ENCODE measurements at places on chromosomes 11 and 22.
A peak's percentile ranks its signal among the peaks of the same experiment; 100 is the strongest.

DNA sequence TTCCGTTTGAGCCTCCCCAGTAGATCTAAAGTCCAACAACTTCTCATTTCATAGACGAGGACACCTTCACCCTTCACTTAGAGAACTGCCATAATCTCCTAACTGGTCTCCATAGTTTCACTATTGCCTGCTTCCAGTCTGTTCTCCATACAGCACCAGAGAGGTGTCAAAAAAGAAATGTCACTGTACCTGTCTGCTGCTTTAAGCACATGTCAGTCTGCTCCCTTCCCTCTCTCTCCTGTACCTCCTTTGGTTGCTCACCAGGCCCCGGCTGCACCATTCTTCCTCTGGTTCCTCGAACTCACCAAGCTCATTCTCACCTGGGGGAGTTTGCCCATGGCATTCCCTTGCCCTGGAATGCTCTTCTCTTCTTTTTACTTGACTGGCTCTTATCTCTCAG lies 75.8 kb downstream of the NAV2 start:
- ATAC-seq = no peak

DNA sequence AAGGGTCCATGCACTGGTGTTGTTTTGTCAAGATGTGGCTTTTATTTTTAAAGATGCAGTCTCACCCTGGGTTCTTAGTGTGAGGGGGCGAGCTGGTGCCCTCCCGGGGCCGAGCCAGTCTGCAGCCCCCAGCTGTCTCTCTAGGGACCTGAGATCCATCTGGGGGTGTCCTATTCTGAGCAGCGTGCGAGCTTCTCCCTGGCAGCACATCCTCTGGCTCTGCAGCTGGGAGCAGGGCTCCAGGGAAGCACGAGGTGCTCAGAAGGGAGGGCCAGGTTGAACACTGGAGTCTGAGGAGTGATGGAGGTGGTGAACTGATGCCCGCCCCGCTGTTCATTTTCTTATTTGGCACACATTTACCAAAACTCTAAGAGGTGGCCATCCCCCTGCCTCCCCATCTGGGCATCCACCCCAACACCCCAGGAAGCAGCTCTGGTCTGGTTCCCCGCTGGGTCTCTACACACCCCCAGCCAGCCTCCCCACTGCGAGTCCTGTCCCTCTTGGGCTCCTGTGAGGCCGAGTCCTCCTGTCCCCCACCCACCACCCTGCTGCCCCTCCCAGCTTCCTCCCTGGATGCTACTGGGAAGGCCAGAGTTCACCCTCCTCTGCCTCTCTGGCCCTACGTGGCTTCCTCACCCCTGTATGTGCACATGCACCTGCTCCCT lies 956.4 kb downstream of the BRD1 start:
- ATAC-seq = no peak

DNA sequence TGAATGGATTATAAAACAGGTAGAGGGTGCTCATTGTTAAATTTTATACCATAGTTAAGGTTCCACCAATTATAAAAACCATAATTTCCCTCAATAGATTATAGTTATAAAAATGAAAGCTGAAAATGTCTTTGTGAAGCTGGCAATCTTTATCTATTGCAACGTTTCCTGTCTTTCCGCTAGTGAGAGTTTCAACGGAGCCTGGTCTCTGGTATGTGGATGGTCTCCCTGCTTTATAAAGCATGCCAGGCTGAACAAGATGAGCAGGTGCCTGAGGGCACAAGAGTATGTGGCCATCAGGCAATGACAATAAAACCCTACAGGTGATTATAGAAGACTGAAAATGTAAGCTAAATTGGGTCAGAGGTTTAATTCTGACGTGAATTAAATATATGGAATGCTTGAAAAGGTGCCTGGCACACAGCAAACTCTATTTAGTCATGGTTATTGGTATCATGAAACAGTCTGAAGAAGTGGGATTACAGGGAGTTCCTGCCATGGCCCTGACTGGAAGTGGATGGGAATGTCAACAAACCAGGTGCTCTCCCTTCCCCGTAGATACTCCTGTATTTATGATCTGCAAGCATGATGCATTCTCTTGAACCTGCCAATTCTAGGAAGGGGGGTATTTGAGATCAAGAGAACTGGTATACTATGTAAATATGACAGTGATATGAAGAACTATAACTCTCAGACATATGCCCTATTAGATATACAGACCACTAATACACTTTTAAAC lies 115.7 kb downstream of the ENTHD1 start:
- no peak for ATAC-seq

DNA sequence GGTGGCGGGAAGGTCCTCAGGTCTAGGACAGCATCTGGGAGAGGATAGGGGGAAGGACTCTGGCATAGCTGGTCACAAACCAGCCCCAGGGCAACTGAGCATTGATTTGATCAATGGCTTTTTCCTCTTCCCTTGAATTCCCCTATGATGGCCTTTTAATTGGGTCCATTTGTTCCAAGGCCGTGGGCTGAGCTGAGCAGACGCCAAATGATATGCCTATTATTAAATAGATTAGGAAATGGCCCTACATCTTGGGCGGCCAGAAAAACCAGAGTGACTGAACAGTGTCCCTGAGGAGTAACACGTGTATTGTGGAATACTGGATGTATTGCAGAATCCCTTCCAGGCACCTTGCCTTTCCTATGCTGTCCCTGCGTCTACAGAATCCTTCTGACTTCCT lies 26.7 kb upstream of the P2RY6 start:
- no peak for ATAC-seq

GRCh38 chr11:86696004-86696403 lies 23.6 kb upstream of the ME3 start:
- no peak for ATAC-seq

DNA sequence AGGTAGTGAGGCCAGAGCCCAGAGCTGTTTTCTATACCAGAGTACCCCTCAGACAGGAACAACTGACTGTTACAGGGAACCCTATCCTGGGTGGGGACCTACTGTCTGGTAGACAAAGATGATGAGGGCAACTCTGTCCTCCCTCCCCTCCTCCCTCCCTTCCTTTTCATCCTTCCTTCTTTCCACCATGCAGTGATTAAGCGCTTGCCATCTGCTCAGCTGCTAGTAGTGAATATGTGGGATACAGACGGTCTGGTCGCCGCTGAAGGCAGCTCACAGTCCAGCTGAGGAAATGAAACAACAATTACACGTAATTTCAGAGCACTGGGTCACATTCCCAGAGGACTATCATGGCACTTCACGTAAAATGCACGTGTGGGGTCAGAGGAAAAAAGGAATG lies 597.1 kb downstream of the BUD13 start:
- ATAC-seq = peak; percentile 35

DNA sequence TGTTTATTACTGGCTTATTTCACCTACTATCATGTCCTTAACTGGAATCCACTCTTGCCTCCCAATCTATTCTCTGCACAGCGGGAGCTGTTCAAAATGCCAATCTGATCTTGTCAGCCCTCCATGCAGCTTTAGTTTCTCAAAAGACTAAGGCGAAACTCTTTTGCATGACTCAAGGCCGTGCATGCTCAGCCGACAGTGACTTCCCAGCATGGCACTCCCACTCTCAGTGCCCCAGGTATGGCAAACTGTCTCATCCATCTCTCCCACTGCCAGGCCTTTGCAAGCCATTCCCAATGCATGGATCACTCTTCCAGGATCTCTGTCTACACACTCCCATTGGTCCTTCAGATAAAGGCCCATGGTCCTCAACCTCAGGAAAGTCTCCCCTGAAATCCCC lies 245.9 kb downstream of the LARGE1 start:
- ATAC-seq = no peak

DNA sequence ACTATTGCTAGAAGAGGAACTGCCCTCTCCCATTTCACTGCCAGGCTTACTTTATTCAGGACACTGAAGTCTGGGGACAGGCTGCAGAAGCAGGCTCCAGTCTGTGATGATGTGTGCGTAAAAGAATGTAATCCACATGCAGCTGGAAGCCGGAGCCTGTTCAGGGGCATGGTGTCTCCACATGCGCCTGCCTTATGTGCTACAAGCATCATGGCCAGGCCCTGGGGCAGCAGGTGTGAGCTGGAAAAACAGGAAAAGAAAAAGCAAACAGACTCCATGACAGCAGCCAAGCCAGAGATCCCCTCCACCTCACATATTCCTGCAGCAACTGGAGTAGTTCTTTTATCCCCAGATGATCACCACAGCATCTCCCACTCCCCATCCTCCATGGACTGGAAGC lies 33.4 kb downstream of the ARFGAP2 start:
- ATAC-seq = peak; percentile 25

GRCh38 chr11:84358034-84358433 lies 1071.9 kb upstream of the CCDC90B start:
- no peak for ATAC-seq

DNA sequence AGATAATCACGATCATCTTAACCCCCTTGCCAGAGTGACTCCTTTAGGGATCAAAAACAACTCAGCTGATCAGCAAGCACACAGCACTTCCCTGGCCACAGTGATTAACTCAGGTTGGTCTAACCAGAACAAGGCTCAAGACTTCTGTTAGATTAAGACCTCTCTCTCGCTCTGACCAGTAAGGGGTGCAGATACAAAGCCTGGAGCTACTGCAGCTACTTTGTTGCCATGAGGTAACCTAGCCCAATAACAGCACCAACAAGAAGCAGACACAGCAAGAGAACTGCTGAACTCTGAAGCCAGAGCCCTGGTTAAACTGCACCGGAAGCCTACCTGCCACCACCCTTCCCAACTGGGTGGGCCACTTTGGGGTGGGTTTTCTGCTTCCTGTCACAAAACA lies 42.0 kb downstream of the LINC01488 start:
- no peak for ATAC-seq

- ATAC-seq = no peak
Measured at GRCh38 chr11:13205486-13205885, 72.1 kb upstream of the BMAL1 start.

GRCh38 chr22:30668386-30668710 lies 673 bp upstream of the DUSP18 start:
- ATAC-seq = no peak

DNA sequence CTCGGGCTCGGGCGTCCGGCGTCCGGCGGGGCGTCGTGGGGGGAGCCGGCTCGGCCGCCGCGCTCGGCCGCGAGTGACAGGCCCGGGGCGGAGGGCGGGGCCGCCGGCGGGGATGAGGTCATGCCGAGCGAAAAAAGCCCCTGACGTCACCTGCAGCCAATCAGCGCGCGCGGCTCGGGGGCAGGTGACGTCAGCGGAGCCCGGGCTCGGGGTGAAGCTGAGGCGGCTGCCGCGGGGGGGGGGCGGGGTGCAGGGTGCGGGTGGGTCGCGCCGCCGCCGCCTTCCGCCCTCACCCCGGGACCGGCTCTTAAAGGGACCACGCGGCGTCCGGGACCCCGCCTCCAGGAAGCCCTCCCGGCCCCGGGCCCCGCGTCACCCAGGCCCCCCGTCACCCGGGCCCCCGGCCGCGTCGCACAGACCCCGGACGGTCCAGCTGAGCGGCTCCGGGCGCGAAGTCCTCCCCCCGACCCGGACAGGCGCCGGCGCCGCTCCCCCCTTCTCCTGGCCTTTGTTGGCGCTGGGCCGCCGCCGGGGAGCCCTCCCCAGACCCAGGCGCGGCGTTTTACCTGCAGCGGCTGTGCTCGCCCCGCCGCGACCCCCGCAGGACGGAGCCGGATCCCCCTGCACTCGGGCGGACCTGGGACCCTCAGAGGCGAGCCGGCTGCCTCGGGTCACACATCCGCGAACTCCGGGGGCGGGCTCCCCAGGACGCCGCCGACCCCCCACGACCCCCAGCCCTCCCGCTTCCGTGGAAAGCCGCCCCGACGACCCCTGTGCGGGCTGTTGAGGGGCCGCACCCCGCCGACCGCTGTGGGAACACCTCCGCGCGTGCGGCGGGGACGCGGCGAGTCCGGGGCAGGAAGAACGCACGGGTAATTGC lies at the start of gene DUSP8:
DUSP8 (minus strand) TSS at position 75 of the 880 bp plus-strand sequence. CDS start 6,445 bp downstream, outside the sequence.
- ATAC-seq = peak; percentile 61

DNA sequence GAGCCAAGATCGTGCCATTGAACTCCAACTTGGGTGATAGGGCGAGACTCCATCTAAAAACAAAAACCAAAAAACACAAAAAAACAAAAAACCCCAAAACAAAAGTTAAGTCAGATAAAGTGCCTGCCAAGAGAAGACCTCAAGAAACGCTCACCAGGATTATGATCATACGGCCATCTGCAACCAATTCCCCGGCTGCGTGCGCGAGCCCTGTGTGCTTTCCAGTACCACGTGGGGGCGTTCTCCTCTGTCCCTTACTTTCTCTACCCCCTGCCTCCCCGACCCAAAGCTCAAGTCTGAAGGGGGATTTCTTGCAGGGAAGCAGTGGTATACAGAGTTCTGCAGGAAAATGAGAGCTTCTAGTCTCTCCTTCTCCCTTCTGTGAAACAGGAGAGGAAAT lies 10.5 kb upstream of the RPS19BP1 start:
- peak; percentile 44 for ATAC-seq

GRCh38 chr11:8234425-8234821 lies 29.3 kb downstream of the LMO1 start:
- peak; percentile 21 for ATAC-seq

DNA sequence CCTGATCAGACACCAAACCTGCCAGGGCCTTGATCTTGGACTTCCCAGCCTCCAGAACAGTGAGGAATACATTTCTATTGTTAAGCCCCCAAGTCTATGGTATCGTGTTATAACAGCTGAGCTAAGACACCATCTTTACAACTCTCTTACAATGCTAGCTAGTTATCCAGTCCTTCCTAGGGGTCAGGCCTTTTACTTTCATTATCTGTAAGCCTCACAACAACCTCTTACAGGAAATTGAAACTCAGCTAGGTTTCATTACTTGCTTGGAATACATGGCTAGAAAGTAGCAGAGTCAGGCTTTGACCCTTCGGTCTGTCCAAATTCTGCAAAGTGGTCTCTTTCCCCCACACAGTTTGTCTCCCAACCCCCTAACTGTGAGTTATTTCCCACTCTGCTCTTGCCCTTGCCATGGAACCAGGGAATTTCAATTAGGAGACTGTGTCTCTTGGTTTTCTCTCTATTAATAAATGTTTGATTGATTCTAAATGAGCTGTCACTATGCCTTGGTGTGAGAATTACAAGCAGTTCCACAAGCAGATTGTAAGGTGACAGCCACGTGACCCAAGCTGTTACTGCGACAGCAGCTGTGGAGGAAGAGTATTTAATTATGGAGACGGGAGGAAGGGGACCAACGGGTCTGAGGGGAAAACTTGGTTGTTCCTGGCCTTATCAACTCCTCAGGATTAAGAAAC lies 38.4 kb upstream of the CLMP start:
- no peak for ATAC-seq

DNA sequence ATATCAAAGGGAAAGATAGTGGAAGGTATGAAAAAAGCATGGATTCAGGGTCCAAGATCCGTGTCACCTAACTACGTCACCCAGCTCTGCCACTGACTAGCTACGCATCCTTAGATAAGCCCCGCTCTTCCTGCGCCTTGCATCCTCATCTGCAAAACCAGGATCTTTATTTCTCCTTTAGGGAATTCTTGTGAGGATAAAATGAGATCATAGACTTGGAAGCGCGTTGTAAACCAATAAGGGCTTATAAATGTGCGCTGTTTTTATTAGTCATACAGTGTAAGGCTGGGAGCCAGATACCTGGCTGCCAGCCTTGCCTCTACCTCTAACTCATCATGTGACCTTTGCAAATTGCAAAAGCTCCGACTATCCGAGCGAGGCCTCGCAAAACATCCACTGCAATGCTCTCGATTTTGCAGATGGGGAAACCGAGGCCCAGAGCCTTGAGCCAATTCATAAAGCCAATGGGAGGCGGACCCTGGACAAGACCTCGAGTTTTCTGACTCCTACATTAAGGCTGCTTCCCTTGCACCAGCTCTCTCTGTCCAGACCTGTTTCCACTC lies 753 bp downstream of the PRPF19 start:
- no peak for ATAC-seq

GRCh38 chr11:106262852-106263251 lies 185.4 kb downstream of the AASDHPPT start:
- ATAC-seq = no peak

Measured in motor neuron (in vitro differentiated cells).